ENCODE measurements at places on chromosomes 13 and 19.

GRCh38 chr13:113086031-113086750, 19.4 kb upstream of the F7 start:
- no peak for DNase-seq

GRCh38 chr19:53157626-53158025, 1.2 kb downstream of the ZNF347 start:
- DNase-seq = no peak

DNA sequence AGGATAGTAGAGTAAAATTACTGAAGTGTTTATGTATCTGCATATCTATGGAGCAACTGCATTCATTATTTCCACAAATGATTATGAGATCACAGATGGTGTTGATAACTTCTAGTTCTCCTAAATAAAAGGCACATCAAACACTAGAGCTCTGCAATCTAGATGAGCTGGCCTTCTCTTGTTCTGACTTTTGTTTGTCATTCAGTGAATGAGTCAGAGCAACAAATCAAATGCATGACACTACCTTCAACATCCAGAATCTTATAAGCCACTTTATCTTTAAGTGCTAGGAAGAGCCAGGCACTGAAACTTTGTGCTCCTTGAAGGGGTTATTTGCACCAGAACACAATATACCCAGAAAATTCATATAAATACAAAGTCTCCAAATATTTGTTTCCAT, 456.0 kb downstream of the PCDH17 start:
- no peak for DNase-seq

DNA sequence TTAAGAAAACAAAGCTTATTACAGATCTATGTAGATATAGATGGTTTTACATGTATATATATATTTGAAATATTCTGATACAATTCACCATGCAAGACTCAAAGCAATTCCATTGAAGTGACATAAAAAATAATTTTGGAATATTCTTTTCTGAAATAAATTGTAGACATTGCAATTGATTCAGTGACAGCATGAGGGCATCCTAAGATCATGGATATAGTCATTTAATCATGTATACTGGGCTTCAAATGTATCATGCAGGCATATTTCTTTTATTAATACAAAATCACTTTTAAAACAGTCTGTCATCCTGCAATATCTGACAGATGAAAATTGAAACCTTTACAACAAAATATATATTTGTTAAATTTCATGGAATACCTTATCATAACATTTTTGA, 286.7 kb upstream of the SLITRK6 start:
- DNase-seq = no peak

DNA sequence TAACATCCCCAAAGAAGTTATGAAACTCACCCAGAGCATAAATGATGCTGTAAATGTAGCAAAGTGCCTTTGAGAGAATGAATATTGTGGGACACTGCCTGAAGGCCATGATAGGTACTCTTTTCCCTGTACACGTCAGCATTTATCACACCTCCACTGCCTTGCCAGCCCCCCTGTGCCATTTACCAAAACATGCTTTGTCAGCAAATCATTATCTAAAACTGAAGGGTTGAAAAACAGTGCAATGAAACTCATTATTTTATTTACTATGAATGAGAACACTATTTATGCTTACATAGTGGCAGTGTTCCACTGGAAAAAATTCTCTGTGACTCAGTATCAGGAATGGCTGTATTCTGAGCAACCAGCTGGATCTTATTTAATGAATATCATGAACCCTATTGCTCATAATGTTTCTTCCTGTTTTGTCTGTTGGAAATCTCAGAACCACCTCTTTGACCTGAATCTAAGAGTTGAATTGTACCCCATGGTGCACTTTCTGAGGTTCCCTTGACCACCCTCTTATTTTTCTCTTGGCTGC, 564.1 kb downstream of the DCT start:
- no peak for DNase-seq

GRCh38 chr13:102002287-102002686, 399.6 kb downstream of the FGF14 start:
- DNase-seq = no peak

DNA sequence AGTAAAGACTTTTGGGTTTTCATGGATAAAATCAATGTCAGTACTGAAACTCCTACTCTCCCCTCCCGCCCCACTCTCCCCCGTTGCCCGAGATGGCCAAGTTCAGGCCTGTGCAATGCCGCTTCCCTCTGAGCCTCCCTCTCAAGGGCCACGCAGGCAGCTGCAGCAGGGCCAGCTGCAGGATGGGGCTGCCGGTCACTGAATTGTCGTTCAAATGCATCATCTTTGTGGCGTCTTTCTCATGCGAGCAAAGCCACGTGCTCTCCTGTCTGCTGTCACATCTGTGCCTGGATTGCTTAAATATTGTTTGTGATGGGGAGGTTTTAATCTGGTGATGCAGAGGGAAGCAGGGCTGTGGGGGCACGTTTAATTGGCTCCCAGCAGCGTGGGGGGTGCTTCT, 26.6 kb downstream of the SHISA2 start:
- DNase-seq = no peak

DNA sequence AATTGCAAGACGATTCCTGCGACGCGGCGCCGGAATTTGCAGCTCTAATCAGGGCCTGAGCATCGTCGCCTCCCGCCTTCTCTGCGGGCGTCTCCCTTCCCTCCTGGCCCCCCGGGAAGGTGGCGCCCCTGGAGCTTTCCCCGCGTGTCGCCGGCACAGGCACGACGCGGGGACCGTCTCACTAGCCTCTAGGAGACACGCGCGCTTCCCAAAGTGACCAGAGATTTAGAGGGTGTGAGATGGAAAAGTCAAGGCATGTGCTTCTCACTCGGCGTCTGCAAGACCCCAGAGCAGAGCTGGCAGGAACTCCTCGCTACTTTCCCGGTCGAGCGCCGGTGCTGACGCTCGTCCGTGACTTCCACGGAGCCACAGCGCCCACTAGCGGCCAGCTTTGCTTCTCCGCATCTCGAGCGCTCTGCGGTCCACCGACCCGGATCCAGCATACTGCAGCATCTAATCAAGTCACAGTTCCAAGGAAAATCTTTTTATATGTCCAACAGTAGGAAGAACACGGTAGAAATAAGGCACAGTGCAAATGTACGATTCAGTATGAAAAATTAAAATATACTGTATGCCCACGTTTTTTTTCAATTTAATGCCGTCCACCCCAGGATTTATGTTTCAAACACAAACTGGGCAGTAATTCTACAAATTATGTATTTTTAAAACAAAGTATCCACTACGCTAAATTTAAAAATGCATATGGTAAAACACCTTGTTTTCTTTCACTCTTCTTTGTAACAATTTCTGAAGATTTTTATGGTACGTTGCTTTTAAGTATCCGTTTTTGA, 977 bp upstream of the EFNB2 start:
- peak; percentile 71 for DNase-seq

DNA sequence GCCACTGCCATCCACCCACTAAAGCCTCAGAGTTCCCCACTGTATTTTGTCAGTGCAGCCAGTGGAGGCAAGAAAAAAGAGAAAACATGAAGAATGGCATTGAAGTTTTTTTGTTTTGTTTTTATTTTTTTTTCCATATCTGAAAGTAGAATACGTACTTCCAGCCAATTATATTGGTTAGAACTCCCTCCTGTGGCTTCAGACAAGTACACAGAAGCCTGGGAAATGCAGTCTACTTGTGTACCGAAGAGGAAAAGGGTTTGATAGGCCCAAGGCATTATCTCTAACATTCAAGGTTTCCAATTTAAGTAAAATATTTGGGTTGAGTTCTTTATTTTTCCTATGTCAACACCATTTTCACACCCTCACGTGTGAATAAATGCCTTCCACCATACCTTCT, 696.2 kb upstream of the GPC6 start:
- DNase-seq = no peak

DNA sequence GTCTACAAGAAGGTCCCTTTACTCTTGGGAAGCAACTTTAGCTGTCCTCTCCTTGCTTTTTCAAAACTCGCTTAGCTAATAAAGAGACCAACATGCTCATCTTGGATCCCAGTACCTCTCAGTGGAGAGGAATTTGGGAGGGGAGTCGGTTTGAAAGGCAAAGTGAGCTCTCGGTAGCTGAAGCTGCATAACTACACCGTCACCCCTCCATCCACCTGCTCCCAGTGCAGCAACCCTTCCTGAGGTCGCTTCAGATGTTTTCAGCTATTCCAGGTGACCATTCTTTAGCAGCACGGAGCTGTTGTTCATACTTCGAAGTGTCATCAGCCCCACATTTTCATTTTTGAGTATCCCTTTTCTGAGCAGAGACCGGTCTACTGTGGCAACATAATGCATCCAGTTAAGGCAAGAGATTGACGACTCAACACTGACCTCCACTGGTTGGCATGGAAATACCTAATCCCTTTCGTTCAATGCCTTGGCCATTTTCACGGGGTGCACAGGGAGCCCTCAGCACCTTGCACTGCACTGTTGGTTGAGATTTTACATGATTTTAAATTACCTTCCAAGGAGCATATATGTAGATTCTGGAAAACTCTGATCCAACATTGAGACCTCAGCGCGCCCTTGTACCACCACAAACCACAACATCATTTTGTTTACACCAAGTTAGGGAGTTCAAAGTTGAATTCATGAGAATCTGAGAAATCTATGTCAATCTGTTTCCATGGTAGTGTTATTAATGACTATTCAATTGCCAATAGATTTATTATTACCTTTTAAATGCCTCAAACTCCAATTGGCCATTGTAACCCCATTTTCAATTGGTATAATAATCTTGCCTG, 42.2 kb downstream of the DLEU7 start:
- peak; percentile 64 for DNase-seq

DNA sequence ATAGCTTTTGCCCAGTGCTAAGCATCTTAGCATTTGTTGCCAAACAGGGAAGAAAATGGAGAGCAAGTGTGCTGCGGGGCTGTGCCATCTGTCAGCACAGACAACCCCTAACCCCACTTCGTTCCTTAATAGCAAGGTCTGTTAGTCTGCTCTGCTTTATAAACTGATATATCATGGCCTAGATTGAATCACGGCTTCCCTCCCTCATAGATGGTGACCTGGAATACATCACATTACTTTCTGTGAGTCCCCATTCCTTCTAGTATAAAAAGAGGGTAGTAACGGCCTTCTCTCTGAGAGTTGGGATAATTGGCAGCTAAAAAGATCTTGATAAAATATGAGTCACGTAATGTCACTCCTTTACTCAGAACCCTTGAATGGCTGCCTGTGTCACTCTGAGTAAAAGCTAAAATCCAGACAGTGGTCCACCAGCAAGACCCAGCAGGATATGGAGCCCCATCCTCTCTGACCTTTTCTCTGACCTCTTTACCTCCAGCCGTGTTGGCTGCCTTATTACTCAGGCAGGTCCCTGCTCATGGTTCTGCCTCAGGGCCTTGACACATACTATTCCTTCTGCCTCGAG, 151.7 kb downstream of the DLEU7 start:
- no peak for DNase-seq

- DNase-seq = no peak
Measured at GRCh38 chr19:53936029-53936428, 26.7 kb upstream of the CACNG8 start.

- DNase-seq = no peak
Measured at GRCh38 chr19:4371247-4372164, 28.1 kb downstream of the MPND start.

All from foreskin melanocyte (primary cell).